CD4-positive, alpha-beta T cell treated with Interleukin-15 for 4 hours (primary cell): ENCODE measurements at places on chromosomes 3 and 15.

GRCh38 chr3:108849075-108849474 is 26.5 kb downstream of the TRAT1 start:
- no peak for DNase-seq

DNA sequence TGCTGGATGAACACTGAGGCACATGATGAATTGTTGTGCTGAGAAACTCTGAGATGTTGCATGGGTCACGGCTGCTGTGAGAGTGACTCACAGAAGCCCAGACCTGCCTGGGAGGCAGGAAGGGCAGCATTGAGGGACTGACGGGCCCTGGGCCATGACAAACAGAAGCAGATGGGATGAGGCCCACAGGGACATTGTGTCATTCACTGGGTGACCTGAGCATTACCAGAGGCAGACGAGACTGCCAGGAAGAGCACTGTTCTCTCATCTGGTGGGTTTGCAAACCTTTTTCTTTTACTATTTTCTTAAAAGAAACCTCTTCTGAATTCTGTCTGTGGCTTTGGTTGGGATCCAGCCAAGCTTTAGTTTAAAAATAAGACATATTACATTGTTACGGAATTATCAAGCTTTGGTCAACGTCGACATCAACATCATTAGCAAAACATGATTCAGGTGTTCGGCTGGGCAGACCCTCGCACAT is 67.8 kb downstream of the BDH1 start:
- no peak for DNase-seq

DNA sequence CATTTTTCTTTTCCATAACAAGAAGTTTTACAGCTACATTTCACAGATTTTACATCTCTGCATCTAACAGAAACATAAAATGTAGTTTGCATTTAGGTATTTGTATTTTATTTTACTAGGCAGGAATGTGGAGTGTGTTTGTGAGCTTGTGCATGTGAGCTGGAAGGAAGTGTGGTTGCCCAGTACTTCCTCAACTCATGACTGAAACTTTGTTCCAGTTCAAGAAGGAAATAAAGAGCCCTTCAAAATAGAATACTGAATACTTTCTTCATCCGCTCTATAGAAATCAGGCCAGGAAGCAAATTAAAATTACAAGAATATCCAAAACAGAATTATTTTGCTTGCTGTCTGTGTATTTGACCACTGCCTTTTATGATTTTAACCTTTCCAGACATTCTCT is 81.3 kb downstream of the CHL1 start:
- DNase-seq, result no peak

GRCh38 chr3:52001443-52001974 is 5.8 kb upstream of the RPL29 start:
- DNase-seq, result peak; percentile 85

GRCh38 chr3:21734746-21735145 is 16.3 kb downstream of the ZNF385D start:
- DNase-seq, result no peak

DNA sequence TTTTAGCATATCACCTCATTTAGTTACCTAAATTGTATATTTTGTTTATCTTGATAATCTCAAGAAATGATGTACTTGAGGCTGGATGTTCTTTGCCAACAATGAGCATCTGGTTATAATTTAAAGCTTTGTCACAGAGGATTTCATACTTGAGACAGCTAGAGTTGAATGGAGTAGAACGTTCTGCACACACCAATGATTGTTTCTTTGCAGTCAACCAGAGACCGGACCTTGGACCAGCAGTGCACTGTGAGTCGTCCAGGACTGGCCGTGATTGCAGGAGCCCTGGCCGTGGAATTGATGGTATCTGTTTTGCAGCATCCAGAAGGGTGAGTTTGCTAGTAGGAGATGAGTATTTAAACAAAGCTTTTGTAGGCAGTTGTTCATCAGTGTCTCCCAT is 90.4 kb downstream of the ATG7 start:
- no peak for DNase-seq

DNA sequence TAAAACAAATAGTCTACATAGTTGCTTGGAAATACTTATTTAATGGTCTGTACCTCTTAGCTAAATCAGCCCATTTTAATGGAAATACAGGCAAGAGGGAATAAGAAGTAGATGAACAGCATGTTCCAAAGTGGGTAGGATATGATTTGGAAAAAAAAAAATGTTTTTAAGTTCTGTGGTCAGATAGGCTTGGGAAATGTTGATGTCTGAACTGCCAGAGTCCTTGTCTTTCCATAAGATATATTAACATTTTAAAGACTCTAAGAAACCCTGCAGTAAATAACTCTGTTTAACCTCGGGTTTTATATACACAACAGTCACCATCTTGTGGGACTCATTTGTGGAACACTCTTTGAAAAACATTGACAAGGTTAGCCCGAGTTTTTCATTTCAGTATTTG is 40.0 kb upstream of the PTPN23 start:
- no peak for DNase-seq

GRCh38 chr15:40092256-40092978 is 16.3 kb downstream of the BMF start:
- DNase-seq, result no peak

GRCh38 chr3:176566757-176567156 is 630.5 kb downstream of the TBL1XR1 start:
- DNase-seq, result no peak

DNA sequence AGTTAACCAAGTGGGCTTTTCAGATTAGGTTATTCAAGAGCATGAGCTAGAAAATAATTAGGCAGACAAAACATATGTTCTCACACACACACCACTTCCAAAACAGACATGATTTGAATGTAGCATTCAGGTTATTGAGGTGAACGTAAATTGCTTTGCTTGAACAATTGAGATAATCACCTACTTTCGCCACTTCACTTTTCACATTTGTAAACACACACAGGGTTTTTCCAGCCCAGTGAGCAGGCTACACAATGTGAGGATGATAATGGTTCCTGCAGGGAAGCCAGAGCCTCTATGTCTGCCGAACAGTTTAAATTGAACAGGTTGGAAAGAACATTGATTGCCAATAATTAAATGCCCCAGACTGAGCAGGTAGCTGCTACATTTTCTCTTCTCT is 560.8 kb downstream of the OCA2 start:
- DNase-seq, result no peak

DNA sequence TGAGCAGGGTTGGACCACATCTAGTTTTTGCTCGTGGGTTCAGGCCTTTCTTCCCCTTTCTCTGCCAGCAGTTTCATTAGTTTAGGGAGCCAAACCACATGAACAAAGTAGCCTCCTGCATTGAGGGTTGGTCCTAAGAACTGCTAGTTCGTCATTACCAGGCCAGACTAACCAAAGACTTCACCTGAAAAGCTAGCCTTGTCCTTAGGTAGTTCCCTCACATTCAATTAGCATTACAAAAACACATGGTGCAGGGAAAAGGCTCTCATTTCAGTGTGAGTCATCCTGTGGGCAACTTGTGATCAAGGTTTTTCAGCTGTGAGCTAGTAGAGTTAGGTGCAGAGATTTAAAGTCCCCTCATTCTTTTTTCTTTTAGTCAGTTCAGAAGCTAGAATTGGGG is 279.3 kb upstream of the CTNNB1 start:
- DNase-seq, result no peak

DNA sequence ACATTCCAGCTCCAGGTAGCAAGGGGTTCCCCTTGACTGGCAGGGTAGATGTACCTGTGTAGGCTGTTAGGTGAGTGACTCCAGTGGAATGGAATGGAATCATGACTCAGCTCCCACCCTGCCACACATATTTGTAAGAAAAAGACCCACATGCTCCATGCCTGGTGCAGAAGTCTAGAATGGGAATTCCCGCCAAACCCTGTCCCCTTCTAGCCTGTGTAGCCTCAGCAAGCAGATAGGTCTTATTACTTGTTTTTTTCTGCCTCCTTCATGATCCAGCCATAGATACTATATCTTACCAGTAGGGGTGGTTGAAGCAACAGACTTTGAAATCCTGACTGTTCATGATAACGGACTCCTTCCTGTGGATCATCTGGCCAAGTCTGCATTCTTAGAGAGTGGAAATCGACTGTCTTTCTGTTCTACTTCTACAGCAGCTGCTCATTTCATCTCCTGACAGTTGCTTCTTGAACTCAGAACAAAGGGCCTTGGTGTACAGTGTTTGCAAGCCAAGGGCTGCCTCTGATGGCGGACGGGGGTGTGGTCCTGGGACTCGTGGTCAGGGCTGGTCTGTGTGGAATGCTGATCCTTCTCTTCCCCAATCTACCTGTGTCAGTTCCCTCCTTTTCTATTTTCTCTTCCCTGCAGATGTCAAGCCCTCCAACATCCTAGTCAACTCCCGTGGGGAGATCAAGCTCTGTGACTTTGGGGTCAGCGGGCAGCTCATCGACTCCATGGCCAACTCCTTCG is 16.3 kb downstream of the SNAPC5 start:
- DNase-seq, result no peak

DNA sequence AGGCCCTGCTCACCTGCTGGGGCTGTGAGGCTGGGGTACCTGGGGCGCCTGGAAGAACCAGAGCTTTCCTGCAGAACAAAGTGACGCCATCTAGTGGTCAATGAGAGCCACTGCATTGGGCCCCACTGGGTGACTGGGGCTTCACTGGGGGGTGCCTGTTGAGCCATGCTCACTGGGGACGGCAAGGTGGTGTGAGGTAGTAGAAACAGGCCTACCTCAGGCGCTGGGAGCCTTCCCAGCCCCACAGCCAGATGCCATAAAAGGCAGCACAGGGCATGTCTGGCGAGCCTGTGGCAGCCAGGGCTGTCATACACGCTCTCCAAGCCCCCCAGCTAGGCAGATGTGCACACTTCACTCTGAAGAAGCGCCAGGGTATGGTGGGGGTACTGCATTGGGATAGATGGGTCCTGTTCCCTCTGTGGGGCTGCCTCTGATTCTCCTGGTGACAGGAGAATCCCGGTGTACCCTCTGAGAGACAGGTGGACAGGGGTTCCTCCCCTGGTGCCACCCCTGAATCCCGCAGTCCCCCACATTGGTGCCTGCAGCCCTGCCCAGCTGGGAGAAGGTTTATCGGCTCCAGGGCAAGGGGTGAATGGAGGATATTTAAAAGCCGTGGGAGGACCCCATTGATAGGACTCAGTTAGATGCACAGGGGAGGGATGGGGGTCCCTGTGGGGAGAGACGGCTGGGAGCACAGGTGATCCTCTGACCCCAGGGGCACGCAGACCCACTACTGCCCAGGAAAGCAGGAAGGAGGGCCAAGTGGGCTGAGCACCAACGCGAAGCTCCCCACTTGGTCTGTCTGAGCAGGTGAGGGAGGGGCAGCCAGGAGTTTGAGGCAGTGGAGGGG is 178.8 kb downstream of the NSMCE3 start:
- peak; percentile 47 for DNase-seq

- DNase-seq, result no peak
Measured at GRCh38 chr3:121443456-121443855, 102.3 kb downstream of the POLQ start.

GRCh38 chr3:166285001-166285400 is 447.8 kb upstream of the BCHE start:
- DNase-seq, result no peak

DNA sequence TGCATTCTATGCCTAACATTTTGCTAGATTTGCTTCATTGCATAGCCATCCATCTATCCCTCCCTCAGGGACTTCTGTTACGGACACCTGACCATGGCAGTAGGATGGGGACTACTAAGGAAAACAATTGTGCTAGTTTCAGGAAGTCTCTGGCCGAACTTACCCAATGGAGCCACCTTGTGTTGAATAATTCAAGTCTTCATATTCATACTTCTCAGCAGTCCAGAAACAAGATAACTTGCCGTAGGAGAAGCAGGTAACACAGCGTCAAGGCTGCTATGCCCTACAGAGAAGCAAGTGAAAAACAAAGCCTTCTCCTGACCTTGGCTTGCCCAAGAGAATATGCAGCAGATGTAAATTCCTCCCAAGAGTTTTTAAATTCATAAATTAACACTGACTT is 685.3 kb downstream of the GRM7 start:
- no peak for DNase-seq

DNA sequence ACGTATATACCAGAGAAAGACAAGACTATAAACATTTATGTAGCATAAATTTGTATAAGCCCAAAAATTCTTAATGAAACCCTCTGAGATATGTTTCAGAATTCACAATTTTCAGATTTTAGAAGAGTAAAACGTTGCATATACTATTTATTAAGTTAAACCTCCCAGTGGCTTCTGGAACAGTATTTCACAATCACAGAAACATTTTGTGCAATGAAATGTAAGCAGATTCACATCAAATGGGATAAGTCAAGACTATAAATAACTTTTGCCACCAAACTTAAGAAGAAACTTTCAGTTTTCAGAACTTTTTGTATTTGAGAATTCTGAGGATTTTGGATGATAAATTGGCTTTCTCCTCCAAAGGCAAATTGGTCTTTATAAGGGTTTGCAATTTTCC is 9.2 kb downstream of the SLTM start:
- no peak for DNase-seq

- peak; percentile 55 for DNase-seq
Measured at GRCh38 chr3:47324278-47324865, 41.6 kb downstream of the KLHL18 start.

DNA sequence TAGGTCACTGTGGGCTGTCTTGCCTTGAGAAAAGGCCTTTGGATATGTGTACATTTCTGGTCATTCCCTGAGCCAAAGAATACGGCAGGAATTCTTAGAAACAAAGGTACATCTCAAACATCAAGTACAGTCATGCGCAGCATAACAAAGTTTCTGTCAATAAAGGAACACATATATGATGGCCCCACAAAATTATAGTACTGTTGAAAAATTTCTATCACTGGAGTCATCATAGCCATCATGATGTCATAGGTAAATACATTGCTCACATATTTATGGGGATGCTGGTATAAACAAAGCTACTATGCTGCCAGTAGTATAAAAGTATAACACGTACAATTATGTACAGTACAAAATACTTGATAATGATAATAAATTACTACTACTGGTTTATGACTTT is 38.9 kb upstream of the NECTIN3 start:
- no peak for DNase-seq

GRCh38 chr3:69204315-69204957 is 82.0 kb upstream of the LMOD3 start:
- peak; percentile 58 for DNase-seq

GRCh38 chr15:97745481-97746071 is 214.9 kb upstream of the ARRDC4 start:
- DNase-seq, result no peak
